Stimulated activated CD8-positive, alpha-beta memory T cell treated with anti-CD3 and anti-CD28 coated beads, Interleukin-7, amount 100 ng/mL, for 1 hour (primary cell): ENCODE measurements at places on chromosomes 2 and 18.

DNA sequence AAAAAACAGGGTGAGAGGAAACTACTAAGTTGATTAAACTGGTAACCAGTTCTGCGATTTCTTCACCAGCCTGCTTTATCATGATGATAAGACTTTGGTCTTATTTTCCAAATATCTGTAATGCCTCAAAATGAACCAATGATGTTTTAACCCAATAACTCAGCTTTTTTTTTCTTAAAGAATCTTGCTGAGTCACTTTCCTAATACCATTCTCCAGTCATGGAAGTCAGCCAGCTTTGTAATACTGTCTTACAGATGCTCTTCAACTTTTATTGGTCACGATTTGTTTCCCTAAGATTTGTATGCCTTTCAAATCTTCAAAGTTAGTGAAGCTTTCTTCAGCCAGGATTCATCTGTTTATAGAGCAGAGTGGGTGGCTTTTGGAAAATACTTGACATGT, 47.7 kb upstream of the SMIM21 start:
- no peak for DNase-seq

GRCh38 chr2:67054728-67055127, 342.4 kb upstream of the ETAA1 start:
- DNase-seq = no peak

DNA sequence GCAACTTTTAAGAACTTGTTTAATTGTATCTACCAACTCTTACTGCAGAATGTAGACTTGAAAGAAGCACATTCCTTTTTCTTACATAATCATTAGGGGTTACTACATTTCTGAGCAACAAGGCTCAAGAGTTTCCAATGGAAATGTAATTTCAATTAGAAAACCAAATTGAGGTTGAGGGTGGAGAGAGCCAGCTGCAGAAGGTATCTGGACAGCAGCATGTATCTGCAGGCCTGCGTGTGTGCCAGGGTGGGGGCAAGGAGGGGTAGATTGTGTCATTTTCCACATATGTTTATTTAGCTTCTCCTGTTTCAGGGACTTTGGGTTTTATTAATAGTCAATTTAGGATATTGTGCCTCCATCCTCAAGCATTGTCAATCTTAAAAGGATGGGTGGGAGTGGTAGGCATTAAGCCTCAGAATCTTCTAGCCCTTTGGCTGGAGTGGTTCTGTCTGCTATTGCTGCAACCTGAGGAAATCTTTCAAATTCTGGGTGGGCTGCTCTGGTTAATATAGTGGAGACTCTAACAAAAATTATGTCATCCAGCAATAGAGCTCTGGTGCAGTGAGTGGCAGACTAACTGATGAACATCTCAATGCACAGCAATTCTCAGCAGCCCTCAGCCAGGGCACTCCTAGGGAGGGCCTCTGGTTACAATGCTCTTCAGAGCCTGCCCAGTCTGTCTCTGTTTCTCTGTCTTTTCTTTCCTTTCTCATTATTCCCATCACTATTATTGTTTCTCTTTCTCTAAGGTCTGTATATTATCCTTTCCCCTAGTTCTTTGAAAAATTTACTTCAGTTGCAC, 151.4 kb downstream of the RPIA start:
- DNase-seq = no peak

DNA sequence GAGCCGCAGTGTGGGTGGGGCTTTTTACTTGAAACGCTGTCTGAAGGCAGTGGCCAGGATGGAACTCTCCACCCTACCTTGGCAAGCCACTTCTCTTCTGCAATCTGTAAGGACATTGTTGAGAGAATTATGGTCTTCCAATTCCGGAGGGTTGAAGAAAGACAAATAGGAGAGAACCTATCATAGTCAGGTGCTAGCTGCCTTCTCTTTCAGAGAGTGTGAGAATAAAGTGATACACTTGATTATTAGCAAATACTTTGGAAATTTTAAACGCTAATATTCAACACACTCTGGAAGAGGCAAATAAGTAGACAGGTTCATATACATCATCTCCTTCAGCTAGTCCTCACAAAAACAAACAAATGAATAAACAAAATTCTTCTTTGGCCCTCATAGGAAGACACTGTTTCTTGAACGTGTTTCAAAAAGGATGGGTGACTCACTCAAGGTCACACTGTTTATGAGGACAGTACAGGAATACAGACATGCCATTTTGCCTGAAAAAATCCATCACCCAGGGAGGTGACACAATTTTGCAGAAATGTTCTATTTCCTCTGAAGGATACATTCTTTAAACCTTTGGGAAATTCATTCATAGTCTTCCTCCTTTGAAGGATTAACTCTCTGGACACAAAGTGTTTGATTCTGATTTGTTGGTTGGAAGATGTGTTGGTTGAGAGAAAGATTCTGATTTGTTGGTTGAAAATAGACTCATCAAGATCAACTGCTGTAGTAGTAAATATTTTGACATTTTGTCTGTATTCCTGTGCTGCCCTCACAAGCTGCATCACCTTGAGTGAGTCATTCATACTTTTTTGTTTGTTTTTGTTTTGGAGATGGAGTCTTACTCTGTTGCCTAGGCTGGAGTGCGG, 2.2 kb upstream of the IL1RN start:
- DNase-seq = no peak

DNA sequence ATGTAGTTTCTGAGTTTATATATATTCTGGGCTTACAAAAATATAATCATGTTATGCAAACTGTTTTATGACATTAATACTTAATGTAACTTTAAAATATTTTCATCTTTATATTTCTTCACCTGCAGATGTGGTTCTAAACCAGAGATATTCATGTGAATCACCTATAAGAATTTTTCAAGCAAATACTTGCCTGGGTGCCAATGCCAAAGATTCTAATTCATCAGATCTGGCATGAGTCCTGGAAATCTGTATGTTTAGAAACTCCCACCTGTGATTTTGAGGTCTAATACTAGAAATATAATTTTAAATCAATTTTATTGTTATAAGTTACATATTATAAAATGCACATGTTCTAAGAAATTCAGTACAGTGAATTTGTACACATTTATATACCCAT, 19.9 kb upstream of the DNAH6 start:
- DNase-seq = no peak

GRCh38 chr18:25896178-25896780, 194.1 kb downstream of the SS18 start:
- DNase-seq = no peak

GRCh38 chr2:38797250-38797676, 19.3 kb downstream of the GEMIN6 start:
- no peak for DNase-seq

DNA sequence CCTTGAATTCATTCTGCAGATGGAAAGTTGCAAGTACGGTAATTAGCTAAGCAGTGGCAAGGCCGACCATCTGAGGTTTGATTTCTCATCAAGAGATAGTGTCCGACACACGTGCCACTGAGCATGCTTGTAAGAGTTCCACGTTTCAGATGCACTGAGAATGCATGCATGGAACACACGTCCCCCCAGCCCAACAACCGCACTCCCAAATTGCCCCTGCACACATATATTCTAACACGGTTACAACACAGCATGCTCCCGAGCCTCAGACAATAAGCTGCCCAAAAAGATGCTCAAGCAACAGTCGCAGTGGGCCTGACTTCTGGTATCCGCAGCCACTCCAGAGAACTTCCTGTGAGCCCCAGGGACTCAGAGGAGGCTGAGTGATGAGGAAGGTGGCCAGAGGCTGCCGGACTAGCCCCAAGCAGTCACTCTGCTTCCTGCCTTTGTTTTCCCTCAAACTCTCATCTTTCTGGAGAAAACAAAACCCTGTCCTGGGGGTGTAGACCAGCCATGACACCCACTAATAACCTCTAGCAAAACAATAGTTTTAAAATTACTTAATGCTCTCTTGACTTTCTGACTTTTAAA, 204.0 kb downstream of the TGIF1 start:
- DNase-seq = no peak

- DNase-seq = no peak
Observed at GRCh38 chr2:206105541-206105940, 19.6 kb upstream of the INO80D start.

- no peak for DNase-seq
Observed at GRCh38 chr2:53998834-53999233, 28.0 kb upstream of the PSME4 start.

- DNase-seq = no peak
Observed at GRCh38 chr18:11520536-11520935, 88.9 kb upstream of the SLC35G4 start.

DNA sequence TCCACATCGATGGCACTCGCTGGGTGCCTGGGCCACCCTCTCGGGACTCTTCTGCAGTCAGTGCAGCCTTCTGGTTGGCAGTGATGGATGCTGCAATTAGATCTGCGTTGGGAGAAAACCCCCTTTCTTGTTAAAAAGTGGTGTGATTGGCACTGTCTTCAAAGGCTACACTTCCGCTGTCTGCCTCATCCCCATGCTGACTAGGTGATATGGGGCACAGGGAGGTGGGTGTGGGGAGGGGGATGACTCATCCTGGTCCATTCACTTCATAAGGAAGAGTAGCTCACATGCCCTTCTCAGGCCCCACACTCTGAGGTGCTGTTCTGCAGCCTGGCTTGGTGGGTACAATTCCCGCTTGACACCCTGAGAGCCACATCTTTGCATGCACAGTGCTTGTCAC, 77.4 kb downstream of the THNSL2 start:
- DNase-seq = no peak

DNA sequence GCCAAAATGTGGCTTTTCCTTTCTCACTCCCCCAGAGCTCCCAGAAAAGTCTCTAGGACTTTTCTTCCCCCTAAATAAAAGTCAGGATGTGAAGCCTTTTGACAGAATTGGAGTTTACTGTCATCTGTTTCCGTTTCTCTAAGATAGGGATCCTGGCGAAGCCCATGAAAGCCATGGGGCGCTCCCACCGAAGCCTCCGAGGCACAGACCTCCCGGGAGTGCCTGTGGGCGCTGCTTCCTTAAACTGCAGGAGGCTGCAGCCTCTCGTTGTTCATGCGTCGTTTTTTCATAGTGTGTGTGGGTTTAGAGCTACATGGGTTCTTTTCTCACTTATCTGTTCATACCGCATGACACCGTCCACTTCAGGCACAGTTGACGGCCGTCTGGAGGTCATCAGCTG, 56.8 kb downstream of the ASAP2 start:
- no peak for DNase-seq

GRCh38 chr18:68397241-68398035, 317.5 kb downstream of the TMX3 start:
- no peak for DNase-seq
